ENCODE measurements at places on chromosomes 3 and 15.

GRCh38 chr3:72266016-72266370, 481.0 kb upstream of the PROK2 start:
- ATAC-seq = no peak

DNA sequence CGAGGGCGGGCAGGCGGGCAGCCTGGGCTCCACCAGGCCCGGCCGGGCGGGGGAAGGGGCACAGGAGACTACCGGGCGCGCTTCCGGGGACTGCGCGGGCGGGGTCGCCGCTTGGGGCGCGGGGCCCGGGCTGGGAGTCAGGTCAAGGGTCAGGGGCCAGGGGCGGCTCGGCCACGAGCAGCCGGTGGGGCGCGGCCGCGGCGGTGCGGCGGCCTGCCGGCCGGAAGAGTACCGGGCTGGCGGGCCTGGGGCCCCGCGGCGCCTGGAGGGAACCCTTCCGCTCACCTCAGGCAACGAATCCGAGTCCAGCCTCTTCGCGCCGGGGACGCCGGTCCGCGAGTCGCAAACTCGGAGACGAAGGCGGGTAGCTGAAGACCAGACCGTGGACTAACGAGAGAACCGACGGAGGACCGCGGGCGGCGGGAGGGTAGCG, 225 bp downstream of the RHOA start:
- ATAC-seq = peak; percentile 36

GRCh38 chr15:77599357-77599756, 33.4 kb downstream of the LINGO1 start:
- ATAC-seq = no peak

GRCh38 chr3:106276151-106276550, 407.3 kb upstream of the CBLB start:
- no peak for ATAC-seq

DNA sequence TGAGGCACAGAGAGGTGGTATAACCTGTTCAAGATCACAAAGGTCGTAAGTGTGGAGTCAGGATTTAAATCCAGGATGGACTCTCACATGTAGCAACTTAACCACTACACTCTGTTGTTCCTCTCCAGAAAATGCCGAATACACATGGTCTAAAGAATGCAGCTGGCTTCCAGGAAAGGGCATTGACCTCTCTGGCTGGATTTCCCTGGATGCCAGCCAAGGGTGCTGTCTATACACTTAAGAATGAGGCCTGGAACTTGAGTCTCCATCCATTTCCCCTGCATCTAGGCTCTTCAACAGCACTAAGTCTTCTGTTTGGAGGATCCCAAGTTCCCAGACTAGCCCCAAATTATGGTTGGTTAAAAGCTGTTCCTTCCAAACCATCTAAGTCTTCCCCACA, 60.5 kb downstream of the CERS3 start:
- no peak for ATAC-seq
